Activated naive CD4-positive, alpha-beta T cell treated with anti-CD3 and anti-CD28 coated beads, Interleukin-2, amount 10 ng/mL, durations not matched to agents 7 days and 5 days (primary cell): ENCODE measurements at places on chromosomes 16 and 17.
A peak's percentile ranks its signal among the peaks of the same experiment; 100 is the strongest.

DNA sequence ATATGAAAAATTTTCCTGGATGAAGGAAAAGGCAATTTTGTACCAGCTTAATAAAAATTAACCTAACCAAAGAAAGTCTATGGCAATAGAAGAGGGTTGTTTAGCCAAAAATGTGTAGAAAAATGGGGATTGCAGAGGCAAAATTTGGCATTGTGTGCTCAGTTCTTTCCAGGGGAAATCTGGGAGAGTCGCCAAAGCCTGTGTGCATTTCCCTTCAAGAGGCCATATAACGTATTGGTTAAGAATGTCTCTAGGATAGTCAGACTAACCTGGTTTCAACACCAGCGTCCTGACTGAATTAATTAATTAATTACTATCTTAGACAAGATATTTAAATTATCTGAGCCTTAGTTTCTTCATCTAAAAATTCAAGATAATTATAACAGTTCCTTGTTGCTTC lies 44.8 kb upstream of the HLF start:
- DNase-seq, result no peak

- no peak for DNase-seq
Measured at GRCh38 chr17:80270104-80270503, 9.5 kb downstream of the RNF213 start.

DNA sequence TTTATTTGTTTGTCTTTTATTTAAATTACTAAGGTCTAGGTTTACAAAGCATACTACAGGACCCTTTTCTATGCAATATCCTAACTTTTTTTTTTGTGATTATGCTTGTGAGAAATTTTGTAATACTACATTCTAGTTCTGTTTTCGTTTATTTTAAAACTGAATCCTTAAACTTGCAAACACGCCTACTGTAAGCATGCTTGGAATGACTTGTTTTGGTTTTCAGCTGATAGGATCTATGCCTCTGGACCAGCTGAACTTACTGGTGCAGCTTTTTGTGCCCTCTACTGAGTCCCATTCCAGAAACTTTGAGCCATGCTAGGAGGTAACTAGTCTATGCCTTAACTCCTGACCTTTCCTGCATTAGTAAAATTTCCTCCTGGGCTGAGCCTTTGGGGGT lies 6.0 kb downstream of the PDP2 start:
- DNase-seq, result no peak

DNA sequence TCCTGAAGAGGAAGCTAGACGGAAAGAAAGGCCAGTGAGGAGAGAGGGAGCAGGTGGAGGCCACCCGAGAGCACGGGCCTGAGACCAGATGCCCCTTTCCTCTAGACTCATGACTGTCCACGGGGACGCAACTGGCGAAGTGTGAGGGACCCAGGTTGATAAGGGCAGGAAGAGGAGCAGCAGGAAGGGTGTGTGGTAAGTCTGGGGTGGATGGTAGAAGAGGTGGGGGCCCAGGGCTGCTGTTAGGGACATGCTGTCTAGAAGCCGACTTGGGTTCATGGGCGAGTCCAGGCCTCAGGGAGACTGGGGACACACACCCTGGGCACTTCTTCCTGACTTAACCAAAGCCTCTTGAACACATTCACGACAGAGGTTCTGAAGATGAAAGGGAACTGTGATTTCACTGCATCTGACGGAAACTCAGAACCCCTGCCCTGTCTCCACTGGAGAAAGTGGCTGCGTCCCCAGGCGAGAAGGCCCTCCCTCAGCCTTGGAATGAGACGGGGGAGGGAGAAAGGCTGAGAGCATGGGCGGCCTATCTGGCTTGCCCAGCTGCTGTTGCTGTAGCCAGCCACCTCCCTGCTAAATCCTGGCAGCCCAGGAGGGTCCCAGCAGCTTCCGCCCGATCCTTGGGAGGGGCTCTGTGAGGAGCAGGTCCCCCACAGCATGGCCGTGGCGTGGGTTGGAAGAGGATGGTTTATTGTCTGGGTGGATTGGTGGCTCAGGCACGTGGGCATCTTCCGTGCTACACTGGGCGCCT lies 6.0 kb downstream of the HIC1 start:
- no peak for DNase-seq

DNA sequence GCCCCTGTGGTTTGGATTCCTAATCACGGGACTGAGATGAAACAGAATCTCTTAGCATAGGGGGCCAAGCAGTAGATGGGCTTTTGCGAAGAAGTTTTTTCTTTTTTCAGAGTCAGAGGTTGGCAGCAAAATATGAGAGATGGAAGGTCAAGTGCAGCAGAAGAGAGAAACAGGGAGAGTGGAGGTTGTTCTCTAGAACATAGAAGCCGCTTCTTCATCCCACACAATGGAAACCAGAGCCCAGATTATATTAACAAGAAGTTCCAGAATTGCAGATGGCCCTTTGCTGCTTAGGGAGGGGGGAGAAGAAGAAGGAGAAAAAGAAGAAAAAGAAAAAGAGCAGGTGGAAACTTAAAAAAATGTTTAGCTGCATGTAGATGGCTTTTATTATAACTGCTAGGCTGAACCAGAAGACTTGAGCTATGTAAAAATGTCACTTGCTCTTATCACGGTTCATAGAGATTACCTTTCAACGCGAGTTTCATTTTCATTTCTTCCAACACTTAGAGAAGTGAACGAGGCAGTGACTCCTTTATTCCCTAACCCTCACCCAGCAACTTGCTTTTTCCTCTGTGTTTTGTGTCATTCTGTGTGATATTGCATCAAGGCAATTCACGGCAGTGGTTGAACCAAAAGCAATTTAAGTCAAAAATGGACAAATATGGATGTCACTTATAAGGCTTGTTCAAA lies 737.5 kb downstream of the WWOX start:
- DNase-seq, result no peak

GRCh38 chr17:48241131-48241591 lies 133.6 kb downstream of the SNX11 start:
- peak; percentile 35 for DNase-seq

DNA sequence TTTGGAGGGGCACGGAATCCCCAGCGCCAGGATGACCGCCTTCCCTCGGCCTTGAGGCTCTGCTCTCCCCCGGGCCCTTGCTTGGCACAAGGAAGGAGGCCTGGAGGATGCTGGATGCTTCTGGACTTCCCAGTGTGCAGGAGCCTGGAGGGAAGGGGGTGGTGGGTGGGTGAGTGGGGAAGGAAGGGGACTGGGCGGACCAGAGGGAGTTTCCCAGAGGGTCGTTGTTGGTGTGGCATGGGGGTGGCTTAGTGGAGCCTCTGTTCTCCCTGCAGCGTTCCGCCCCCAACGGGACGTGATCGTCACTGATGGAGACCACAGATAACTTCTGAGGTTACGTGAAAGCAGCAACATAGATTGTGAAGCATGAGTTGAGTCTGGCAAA lies 140.0 kb downstream of the IRF8 start:
- peak; percentile 34 for DNase-seq

- no peak for DNase-seq
Measured at GRCh38 chr17:48244121-48244711, 136.7 kb downstream of the SNX11 start.

DNA sequence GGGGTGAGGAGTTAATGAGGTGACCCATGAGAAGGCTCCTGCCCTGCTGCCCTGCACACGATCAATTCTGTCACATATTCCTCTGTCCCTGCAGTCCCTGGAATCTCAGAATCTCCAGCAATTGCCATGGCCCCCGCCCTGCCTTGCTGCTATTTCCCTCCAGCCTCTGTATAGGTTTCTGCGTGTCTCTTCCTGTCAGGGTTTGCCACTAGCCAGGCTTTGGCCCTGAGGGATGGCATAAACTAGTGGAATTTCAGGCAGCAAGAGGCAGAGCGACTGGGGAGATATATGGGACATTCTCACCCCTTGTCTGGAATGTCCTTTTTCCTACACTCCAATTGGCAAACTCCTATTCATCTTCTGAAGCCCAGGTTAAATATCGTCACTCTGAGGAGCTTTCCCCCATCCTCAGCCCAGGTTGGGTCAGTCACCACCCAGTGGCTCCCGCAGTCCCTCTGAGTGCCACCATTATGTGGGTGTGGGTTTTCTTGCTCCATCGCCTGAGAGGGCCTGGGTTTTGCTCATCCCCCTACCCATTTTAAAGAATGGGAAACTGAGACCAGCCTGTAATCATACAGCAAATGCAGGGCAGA lies 15.5 kb upstream of the NATD1 start:
- no peak for DNase-seq

DNA sequence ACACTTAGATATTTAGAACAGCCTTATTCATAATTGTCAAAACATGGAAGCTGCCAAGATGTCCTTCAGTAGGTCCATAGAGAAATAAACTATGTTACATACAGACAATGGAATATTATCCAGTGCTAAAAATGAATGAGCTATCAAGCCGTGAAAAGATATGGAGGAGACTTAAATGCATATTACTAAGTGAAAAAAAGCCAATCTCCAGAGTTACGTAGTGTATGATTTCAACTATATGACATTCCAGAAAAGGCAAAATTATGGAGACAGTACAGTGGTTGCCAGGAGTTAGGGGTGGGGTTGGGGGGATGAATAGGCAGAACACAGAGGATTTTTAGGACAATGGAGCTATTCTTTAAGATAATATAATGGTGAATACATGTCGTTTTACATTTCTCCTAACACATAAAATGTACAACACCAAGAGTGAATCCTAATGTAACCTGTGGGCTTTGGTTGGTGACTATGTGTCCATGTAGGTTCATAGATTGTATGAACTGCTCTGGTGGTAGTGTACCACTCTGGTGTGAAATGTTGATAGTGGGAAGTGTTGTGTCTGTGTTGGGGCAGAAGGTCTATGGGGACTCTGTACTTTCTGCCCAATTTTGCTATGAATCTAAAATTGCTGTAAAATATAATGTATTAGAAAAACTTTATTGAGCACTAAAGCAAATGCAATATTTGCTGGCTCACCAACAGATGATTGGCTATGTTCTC lies 122.6 kb downstream of the USP22 start:
- no peak for DNase-seq

DNA sequence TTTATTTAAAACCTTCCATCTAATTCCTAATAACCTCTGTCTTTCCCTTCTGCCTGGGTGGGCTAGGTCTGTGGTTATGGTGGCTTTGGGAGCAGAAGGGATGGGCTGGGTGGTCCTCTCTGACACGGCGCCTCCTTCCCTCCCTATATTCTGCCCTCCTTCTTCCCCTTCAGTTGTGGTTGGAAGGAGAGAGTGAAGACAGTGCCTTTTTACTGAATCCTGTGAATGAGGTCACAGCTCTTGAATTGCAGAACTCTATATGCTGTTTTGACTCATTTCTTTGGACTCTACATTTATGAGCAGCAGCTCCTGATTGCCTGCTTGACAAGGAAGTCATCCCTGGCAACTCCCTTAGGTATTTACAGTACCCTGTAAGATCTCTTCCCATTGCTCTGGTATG lies 256.0 kb upstream of the ELAC2 start:
- no peak for DNase-seq

DNA sequence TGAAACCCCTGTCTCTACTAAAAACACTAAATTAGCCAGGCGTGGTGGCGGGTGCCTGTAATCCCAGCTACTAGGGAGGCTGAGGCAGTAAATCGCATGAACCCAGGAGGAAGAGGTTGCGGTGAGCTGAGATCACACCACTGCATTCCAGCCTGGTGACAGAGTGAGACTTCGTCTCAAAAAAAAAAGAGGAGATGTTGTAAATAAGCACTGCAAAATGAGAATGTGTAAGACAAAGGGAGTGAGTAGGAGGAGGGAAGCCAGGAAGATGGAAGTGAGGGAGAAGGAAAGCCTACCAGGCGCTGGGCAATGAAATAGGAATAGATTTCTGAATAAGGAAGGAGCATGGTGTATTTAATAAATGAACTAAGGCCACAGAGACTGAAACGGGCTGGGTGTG lies 8.7 kb upstream of the PRPF8 start:
- no peak for DNase-seq

GRCh38 chr16:86575754-86576557 lies 2.4 kb upstream of the FOXL1 start:
- peak; percentile 75 for DNase-seq

DNA sequence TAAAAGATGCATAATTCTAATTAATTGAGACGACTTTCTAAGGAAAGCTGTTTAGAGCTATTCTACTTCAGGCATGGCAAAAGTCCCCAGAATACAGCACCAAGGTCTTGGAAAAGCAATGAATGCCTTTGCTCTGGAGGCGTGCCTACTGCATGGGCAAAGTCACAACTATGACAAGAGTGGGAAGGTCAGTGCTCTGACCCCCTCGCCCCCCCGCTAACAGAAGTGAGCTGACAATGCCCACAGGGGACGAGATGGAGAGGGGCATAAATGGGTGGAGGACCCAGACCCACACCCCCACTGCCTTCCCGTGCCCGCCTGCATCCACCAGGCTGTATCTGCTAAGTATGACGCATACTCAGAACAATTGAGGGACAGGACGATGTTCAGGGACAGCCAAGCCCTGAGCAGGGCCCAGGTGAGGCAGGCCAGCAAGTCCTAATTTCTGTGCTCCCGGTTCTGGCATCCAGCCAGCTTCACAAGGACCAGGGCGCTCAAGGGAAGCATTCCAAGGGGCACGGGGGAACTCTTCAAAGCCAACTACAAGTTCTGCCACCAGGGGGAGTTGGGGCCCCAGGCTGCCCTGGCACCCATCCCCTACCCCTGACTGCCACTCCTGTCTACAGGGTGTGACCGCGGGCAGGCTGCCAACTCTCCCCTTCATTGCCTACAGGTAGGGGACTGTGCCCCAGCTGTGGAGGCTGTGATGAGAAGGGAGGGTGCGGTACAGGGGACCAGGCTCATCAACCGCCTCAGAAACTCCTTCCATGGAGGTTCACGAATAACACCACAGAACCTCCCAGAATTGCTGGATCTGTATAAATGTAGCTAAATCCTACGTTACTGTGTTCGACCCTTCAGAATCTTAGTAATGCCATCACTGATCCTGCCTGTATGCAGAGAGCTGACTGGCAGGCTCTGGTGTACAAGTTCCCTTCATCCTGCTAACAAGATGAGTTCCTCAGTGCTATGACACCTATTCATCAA lies 20.8 kb downstream of the NPRL3 start:
- peak; percentile 79 for DNase-seq

DNA sequence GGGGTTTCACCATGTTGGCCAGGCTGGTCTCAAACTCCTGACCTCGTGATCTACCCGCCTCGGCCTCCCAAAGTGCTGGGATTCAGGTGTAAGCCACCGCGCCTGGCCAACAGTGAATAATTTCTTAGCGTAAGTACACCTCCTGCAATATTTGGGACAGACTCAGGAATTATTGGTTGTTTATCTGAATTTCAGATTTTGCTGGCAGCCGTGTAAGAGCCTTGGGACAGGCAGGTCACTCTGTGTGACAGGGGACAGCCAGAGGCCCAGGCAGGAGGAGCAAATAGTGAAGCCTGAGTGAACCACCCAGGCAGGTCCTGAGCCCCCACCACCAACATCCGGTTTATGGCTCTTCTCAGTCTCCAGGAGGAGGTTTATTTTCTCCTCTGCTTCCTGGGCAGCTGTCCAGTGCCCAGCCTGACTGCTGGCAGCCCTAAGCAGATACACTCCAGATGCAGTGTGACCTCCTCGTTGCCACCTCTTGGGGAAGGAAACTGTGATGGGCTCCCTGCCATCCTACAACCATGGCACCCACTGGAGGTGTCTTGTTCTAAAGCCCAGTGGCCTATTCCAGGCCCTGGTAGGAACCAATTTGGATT lies 26.2 kb upstream of the ADORA2B start:
- no peak for DNase-seq
